Activated CD8-positive, alpha-beta memory T cell treated with anti-CD3 and anti-CD28 coated beads for 1 hour (primary cell): ENCODE measurements at places on chromosomes 1 and 21.

- DNase-seq: no peak
Measured at GRCh38 chr21:44912158-44912473, 8.6 kb downstream of the ITGB2 start.

DNA sequence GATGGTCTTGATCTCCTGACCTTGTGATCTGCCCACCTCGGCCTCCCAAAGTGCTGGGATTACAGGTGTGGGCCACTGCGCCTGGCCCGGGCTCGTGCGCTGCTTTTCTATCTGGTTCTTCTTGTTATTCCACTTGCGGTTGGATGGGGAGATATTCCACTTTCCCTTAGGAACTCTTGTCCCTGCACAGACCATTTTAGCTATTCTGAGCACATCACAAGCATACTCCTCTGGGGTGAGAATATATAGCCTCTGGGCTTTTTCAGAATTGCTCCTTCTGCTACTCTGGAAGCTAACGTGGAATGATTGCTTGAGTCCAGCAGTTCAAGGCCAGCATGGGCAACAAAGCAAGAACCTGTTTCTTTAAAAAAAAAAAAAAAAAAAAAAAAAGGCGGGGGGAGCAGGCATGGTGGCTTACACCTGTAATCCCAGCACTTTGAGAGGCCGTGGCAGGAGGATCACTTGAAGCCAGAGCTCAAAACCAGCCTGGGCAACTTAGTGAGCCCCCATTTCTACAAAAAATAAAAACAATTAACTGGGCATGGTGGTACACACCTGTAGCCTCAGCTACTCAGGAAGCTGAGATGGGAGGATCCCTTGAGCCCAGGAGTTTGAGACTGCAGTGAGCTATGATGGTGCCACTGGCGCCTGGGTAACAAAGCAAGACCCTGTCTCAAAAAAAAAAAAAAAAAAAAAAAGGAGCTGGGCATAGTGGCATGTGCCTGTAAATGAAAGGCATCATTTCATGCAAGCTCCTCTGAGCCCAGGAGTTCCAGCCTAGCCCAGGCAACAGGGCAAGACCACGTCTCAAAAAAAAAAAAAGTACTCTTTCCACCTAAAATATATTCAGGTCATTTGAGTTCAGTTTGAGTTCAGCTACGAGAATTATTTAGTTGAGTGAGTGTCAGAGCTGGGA, 11.8 kb upstream of the PGD start:
- no peak for DNase-seq

DNA sequence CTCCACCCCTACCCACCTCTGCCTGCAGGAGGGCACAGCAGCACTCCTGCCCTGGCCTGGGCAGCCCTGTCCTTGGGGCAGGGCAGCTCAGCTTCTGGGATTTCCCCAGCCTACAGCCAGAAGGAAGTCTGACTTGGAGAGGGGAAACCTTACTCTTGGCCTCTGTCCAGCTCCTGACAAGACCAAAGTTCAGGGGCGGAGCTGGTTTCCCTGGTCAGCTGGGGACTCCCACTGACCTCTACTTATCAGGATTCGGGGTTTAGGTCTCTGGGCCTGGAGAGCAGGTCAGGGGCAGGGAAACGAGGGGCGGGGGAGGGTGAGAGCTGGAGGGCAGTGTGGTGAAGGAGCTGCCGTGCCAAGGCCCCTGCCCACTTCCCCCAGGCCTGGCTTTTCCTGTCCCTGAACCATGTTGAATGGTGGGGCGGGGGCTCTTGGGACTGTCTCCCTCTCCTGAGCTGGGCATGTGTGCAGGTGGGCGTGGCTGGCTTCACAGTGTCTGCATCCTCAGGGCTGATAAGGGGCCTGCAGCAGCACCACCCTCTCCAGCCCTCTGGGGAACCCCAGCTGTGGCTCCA, 16.8 kb upstream of the ETV3 start:
- DNase-seq: no peak

- no peak for DNase-seq
Measured at GRCh38 chr1:200336901-200337391, 72.9 kb downstream of the ZNF281 start.

DNA sequence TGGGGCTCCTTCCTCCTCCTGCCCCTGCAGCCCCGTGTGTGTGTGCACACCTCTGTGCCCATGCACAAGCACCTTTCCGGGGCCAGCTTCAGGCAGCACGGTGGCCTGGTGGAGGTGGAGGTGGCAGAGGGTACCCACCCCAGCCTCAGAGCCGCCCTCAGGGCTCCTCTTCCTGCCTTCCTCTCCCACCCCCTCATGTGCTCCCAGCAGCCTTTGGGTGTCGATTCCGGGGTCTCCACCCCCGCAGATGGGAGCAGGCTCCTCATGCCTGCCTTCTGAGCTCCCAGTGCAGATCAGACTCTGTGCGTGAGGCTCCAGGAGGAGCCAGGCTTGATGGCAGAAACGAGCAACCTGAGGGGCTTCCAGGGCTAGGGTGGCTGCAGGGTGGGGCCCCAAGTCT, 29.2 kb upstream of the PLCH2 start:
- no peak for DNase-seq

GRCh38 chr1:22687191-22687590, 23.4 kb upstream of the EPHB2 start:
- no peak for DNase-seq

GRCh38 chr21:46465651-46466050, 7.0 kb downstream of the DIP2A start:
- no peak for DNase-seq

DNA sequence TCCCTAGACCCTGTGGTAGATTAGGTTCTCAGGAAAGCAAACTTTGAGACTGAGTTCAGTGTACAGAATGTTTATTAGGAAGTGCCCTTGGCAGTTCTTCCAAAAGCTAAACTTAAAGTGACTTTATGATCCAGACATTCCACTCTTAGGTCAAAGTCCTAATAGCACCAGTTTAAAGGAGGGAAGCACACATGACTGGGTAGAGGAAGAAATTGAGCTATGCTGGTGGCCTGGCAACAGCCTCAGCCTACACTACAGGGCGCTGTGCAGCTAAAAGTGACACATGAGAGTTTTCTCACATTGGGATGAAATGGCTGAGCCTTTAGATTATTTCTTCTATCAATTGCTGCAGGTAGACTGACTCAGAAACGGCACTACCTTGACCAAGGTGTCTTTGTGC, 280.4 kb downstream of the BRINP2 start:
- no peak for DNase-seq

- no peak for DNase-seq
Measured at GRCh38 chr1:21869620-21870121, 57.6 kb downstream of the LDLRAD2 start.

DNA sequence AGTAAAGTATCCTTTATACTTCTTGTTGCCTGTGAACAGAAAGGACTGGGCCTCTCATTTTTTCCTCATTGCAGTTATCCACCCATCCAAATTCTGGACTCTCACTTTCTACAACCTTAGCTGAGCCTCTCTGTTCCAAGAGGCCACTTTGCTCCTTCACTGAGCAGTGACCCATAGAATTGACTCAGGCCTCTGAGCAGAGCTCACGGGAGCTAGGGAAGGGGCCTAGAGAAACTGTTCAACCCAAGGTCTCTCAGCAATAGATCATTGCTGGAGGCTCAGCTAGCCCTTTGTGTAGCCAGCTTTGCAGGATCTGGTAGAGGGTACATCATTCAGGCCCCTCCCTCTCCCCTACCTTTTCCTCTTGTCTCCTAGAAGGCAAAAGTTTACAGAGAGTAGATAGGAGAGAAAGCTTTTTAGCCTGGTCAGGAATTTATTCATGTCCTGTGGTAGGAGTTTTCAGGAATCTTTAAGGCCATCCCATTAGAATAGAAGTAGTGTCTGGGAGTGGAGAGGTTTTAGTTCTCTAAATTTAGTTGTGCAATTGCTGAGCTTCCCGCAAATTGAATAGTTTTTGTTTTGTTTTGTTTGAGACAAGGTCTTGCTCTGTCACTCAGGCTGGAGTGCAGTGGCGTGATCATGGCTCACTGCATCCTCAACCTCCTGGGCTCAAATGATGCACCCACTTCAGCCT, 6.7 kb downstream of the INTS3 start:
- DNase-seq: no peak

DNA sequence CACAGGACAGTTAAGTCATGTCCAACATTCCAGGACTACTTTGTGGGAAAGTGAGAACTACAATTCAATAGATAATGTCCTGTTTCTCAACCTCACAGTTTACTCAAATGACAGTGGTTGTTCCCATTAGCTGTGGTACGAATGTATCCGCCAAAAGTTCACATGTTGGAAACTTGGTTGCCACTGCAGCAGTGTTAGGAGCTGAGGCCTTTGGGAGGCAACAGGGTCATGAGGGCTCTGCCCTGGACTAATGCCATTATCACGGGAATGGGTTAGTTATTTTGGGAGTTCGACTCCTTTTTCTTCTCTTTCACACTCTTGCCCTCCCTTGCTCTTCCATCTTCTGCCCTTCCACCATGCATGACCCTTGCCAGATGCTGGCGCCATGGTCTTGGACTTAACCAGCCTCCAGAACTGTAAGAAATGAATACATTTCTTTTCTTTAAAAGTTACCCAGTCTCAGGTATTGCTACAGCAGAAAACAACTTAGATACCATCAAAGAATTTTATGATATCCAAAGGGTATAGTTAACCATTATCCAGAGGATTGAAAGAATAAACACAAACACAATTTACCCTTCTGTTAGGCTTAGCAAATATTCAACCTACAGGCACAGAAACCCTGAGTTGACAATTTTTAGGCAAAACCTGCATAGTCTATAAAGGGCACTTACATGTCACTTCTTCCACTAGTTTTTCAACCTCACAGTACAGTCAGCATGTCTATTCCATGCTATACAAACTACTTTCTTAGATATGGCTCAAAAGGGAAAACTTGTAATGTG, 7.4 kb downstream of the BCL10 start:
- no peak for DNase-seq

GRCh38 chr21:29347274-29347681, 48.6 kb downstream of the BACH1 start:
- no peak for DNase-seq

DNA sequence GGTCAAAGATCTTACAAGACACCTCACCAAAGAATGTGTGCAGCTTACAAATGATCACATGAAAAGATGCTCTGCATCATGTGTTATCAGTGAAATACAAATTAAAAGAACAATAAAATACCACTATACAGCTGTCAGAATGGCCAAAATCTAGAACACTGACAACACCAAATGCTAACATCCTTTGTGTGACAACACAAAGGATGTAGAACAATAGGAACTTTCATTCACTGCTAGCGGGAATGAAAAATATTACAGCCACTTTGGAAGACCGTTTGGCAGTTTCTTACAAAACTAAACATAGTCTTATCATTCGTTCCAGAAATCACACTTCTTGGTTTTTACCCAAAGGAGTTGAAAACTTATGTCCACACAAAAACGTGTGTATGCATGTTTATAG, 20.6 kb upstream of the SELP start:
- DNase-seq: no peak

- no peak for DNase-seq
Measured at GRCh38 chr1:195462646-195463045, 1145.6 kb downstream of the KCNT2 start.

DNA sequence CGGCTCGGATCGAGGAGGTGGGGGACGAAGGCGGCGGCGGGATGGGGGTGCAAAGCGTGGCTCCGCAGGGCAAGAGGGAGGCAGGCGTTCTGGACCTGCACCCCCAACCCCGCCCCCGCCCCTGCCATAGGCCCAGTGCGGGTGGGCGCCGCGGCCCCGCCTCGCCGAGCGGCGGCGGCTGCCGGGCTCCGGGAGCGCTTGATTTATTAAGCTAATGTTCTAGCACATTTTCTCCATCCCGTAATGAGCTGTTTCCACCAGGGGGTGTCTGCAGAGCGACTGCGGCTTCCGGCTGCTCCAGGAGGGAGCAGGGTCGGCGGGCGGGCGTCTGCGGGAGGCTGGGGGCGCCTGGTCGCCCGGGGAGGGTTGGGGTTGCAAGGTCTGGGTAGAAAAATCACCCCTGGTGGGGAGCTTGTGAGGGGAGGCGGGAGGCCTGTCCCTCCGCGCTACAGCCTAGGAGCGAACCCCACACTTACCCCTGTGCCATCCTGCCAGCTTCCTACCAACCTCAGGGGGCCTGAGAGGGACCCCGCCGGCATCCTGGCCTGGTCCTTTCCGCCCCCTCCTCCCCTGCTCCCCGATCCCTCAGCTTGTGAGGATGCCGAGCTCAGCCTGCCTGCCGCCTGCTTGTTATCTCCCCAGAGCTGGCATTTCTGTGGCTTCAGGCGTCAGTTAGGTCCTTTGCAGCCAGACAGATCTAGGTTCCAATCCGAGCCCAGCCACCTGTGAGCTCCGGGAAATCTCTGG, 48.5 kb upstream of the ACOT11 start:
- DNase-seq: no peak

- no peak for DNase-seq
Measured at GRCh38 chr1:48203287-48203900, 19.1 kb upstream of the SLC5A9 start.

- DNase-seq: no peak
Measured at GRCh38 chr1:34087986-34088385, 77.0 kb downstream of the CSMD2 start.

- no peak for DNase-seq
Measured at GRCh38 chr1:231508497-231508896, 20.0 kb upstream of the TSNAX start.

GRCh38 chr1:36652011-36652410, 169.3 kb upstream of the CSF3R start:
- no peak for DNase-seq

- DNase-seq: no peak
Measured at GRCh38 chr21:34695434-34695833, 26.6 kb downstream of the CLIC6 start.

DNA sequence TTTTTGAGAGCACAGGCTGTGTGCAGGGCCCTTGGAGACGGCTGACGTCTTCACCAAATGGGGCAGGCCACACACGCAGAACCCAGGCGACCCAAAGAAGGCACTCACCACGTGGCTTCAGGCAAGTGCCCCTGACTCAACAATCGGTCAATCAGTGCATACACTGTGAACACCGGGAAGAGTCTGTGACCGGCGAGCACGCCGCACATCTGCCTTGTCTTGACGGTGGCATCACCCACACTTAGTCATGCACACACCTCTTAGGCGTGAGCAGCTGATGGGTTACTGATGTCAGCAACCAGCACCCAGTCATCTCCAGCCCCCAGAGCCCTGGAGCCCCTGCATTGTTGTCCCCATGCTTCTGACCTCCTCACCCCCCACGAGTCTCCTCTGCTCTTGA, 4.9 kb upstream of the LRRC3 start:
- DNase-seq: no peak
